CD4-positive, alpha-beta T cell treated with Interleukin-15 for 1 hour (primary cell): ENCODE measurements at places on chromosomes 11 and 22.

DNA sequence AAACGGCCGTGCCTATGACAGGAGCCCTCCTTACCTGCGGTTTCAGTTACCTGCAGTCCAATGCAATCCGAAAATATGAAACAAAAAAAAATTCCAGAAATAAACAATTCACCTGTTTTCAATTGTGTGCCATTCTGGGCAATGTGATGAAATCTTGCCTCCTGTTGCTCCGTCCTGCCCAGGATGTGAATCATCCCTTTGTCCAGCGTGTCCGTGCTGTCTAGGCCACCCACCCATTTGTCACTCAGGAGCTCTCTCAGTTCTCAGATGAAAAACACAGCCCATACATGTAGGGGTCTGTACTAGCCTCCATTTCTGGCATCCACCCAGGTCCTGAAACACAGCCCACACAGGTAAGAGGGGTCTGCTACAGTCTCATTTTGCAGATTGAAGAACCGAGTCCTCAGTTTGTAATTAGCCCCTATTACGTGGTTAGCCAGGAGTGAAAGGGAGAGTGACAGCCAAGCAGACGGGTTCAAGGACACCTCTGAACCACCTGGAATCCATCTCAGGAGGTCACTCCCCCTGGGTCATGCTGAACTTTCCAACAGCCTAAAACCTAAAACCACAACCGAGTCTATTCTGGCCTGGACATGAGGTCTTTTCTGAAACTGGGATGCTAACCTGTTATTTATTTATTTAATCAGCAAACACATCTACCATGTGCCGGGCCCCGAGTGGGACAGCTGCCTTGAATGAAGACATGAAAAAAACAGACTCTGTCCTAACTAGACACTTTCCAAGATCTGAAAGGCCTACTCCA, 317.2 kb downstream of the SHANK2 start:
- DNase-seq = no peak

DNA sequence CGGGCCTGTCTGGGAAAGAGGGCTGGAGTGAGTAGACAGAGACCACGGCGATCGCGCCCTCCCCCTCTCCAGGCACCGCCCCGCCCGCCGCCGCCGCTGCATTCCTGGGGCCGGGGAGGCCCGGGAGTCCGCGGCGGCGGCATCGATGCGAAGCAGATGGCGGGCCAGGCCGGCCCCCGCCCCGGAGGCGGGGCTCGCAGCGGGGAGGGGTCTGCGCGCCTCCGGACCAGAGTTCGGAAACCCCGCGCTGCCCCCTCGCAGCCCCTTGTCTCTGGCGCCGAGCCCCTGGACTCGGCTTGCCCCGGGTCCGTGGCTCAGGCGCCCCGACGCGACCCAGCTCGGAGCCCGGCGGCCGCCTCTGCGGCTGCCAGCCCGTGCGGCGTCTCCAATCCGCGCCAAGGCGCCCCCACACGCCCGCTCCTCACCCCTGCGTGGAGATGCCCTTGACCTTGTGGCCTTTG, 1.3 kb downstream of the SCARF2 start:
- DNase-seq = no peak

DNA sequence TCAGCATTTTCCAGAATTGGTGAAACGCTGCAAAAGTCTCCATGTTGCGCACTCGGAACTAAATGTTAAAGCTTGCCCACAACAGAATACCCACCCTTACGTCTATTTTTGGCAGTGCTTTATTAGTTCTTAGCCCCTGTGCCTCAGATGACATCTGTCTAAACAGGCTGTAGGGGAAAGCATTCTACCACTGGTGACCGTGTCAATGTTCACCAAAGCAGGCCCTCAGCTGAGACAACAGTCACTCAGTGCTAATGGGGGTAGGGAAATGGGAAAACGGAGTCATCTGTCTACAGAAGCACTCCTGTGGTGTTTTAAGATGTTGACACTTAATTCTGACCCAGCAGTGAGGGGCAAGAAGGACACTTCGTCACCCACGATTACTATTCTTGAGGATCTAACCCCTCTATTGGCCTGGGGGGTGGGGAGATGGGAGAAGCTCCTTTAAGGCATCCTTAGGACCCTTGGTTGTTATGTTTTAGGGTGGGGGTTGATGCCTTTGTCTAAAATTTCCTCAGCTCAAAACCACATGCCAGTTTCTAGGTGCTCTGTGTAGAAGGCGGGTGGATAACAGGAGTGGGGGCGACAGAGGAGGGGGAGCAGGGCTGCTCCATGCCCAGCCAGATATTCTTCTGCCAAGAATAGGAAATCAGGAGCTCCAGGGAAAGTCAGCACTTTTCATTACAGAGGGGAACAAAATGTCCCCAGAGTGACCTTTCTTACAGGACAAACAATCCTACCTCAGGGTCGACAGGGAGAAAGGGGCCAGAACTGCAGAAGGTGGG, 15.6 kb upstream of the MFRP start:
- no peak for DNase-seq

DNA sequence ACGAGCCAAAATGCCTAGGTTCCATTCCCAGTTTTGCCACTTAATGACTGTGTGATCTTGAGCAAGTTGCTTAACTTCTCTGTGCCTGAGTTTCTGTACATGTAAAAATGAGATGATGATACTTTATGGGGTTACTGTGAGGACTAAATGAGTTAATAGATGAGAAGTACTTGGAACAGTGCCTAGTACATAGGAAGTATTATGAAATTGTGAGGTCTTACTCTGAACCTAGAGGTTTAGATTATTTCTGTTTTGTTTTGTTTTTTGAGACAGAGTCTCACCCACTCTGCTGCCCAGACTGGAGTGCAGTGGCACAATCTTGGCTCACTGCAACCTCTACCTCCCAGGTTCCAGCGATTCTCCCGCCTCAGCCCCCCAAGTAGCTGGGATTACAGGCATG, 227.0 kb upstream of the POU2AF2 start:
- no peak for DNase-seq

DNA sequence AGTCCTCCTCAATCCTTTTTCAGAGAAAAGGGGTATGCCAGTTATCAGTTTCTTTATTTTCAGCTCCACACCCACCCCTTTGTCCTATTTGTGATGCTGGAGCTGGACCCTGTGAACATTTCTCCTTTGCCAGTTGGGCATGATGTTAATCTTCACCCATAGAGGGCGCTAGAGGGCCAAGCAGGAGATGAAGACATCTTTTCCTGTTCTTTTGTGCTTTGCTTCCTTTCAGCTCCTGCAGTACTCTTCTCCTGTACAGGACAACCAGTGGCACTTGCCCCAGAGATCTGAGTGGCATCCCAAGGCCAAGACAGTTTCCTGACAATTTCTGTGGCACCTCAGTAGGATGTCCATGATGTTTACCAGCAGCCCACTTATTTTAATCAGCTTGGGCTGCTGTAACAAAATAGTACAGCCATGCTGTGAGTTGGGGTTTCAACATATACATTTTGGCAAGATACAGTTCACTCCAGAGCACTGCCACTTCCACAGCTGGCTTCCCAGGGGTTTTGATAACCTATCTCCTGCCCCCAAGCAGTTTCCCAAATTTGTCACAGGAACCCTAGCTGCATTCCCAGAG, 4.6 kb downstream of the SAA2 start:
- DNase-seq = peak; percentile 57

GRCh38 chr11:119052163-119052814, 4.7 kb downstream of the HYOU1 start:
- no peak for DNase-seq

- no peak for DNase-seq
Observed at GRCh38 chr11:36240173-36240572, 49.1 kb downstream of the COMMD9 start.

DNA sequence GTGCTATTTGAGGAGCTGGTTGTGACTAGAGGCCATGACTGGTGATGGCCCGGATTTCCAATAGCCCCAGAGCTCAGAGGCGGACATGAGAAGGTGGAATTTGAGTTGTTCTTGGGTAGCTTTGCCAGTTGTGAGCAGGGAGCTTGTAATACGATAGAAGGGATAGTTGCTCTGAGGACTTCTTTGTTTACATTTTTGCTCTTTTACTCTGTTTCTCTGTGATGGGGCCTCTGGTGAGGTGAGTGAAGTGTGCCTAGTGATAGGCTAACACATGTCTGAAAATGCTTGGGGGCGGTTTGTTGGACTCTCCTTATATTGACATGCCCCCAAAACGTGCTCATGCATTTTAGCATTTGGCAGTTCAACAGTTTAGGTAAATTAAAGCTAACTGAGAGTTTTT, 365.1 kb downstream of the DDX10 start:
- no peak for DNase-seq

- no peak for DNase-seq
Observed at GRCh38 chr22:37631448-37632173, 7.9 kb upstream of the SH3BP1 start.

GRCh38 chr22:41487037-41487935, 18.4 kb downstream of the ACO2 start:
- DNase-seq = no peak

GRCh38 chr11:23112390-23112789, 252.1 kb upstream of the CCDC179 start:
- DNase-seq = no peak

GRCh38 chr11:2116680-2117079, 22.5 kb downstream of the IGF2 start:
- DNase-seq = no peak

DNA sequence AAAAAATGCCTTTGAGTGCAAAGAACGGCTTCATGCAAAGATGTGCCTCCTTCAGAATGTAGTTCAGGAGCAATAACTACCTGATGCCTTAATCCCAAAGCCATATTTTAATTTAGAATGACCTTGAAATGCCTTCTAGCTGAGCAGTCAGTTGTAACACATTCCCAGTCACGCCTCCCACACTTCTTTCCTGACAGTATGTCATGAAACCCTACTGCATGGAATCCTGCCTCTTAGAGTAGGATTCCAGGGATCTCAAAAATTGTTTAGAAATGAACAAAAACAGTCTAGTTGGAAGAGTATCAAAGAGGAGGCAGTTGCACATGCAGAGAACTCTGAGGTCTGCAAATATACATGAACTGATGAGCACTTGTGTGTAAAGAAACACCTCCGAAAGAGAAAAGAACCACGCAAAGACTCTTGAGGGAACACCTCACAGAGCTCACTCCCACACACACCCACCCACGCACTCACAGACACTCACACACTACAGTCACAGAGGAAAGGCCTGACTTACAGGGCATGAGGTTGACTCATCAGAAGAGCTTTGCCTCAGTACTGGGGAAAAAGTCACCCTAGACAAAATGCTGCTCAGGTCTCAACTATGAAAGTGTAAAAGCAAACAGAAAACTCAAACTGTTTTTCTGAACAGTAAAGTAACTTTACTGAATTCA, 77.4 kb downstream of the GGTLC2 start:
- no peak for DNase-seq

DNA sequence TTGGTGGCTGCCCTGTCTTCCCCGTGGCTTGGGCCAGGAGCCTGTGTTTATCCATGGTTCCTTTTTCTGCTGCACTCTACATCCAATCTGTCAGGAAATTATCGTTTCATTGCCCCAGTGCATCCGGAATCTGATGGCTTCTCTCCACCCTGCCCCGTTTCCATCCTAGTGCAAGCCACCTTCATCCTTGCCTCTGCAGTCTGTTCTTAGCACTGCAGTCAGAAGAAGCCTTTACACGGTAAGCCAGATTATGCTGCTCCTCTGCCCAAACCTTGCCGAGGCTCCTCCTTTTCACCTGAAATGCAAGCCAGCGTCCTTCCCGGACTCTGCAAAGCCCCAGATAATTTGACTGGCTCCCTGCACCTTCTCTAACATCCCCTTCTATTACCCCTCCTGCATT, 45.1 kb downstream of the PARVG start:
- DNase-seq = no peak

- DNase-seq = no peak
Observed at GRCh38 chr11:114606003-114606801, 10.6 kb upstream of the NXPE4 start.

DNA sequence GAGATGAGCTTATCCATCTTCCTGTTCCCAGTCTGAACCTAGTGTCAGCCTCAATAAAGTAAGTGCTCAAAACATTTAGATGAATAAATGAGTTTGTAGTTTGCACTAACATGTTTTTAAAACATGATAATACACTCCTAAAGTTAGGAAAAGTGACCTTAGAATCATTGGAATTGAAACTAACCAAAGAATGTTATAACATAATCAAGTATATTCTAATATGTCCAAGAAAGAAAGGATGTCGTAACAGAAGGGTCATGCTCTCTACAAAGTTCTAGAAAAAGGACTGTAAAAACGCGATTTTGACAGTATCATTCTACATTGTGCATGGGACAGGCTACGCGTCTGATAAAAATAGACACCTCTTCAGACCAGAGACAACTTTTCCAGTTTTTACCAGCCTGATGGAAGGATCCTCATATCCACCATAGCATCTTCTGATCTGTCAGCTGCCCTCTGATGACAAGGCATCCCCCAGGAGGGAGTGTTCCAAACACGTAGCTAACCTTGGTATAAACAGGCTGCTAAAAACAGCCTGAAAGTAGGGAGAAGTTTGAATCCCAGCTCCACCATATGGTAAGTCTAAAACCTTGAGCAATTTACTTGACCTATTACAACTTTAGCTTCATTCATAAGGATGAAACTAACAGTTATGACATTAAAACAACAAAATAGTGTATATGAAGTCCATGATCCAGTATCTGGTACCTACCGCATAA, 30.2 kb downstream of the CLMP start:
- no peak for DNase-seq

GRCh38 chr11:95483339-95483738, 252.3 kb upstream of the SESN3 start:
- no peak for DNase-seq

- no peak for DNase-seq
Observed at GRCh38 chr11:104570078-104570701, 328.1 kb downstream of the CASP12 start.

- no peak for DNase-seq
Observed at GRCh38 chr11:34072832-34073231, 21.3 kb downstream of the CAPRIN1 start.

DNA sequence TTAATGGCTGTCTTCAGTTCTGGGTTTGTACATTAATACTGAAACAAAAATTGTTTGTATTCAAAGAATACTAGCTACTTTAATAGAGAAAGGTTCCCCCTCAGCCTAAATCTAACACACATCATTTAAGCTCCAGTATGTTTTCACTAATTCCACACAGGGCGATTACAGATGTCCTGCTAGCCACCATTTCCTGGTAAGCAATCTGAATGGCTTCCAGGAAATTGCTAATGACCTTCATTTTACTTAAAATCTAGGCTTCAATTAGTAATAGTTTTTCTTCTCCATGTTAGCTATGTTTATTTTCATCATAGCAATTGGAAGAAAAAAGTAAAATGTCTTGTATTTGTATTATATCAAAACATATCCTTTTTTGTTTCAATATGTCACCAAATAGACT, 132.8 kb downstream of the SOX6 start:
- DNase-seq = no peak

GRCh38 chr11:127677660-127678425, 677.3 kb upstream of the KIRREL3 start:
- no peak for DNase-seq
